Type B pancreatic cell (in vitro differentiated cells): ENCODE measurements at places on chromosomes 16 and 17. TPM values are rescaled to one million over a fixed set of nuclear protein-coding genes. Genes with fewer than 3 reads are reported as not detected.

The SRR gene
- total RNA-seq, result 10.8 and 14.4 TPM in 2 replicates

- DNase-seq, result no peak
Measured at GRCh38 chr17:78438694-78439325, 60.4 kb downstream of the PGS1 start.

DNA sequence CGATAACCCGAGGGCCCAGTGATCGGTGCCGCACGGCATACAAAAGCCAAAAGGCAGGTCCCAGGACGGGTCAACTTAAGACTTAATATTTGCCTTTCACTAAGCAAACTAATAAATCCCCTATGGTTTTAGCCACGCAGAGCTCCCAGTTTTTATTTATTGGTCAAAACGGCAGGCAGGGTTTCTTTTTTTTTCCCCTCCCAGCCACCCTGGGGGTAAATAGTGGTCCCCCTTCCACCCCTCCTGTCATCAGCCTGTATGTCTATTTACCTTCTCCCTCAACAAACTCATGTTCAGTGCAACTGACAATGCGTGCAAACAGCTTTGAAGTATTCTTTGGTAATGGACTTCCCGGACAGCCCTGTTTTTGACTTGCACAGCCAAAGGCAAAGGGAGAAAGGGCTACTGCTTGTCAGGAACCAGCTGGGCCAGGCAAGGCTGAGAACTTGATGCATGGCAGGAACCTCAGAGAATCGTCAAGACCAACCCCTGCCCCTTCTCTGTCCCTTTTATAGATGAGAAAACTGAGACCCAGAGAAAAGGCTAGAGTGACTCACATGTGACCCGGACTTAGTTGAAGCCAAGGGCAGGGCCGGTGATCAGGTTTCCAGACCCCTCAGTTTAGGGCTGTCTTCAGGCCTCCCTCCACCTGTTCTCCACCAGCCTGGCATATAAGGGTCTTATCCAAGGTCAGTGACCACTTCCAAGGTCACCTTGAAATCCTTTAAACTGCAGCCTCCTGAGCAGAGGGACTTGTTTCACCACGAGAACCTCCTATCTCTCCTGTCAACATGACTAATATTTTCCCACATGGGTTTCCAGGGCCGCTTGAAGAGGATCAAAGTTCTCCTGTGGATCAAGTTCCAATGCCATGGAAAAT lies 279.0 kb downstream of the SOX9 start:
- DNase-seq, result no peak

The EFCAB5 gene
- 0.29 and 0.43 TPM in 2 replicates for total RNA-seq

The BRICD5 gene
- total RNA-seq, result 8.7 and 16.6 TPM in 2 replicates

DNA sequence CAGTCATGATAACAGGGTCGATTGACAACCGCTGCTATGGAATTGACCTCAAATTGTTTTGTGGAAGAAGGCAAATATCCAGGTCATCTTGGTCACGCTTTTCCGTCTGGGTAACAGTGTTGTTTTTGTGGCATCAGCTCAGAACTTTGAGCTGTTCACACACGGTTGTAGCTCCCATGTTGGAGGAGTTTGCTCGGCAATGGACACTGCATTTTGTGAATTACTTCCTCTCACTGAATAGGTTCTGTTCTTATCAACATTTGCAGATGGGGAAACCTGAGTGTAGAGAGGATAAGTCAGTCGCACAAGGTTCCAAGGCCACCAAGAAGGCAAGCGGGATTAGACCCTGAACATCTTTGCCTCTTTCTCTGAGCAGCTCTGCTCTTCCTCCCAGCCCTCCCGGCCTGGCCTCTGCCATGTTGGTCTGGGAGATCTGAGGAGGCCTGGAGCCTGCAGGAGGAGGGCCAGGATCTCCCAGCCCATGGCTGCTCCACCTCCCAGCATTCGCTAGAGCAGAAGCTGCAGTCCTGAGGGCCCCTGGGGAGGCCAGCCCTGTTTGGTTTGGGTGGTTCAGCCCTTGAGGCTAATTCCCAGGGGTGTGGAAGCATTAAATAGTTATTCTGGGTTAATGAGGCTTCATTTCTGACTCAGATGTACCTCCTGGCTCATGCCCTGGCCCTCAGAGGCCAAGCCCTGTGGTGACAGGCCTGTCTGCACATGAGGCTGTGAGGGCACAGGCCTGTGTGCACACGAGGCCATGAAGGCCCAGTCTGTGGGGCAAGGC lies 154.1 kb upstream of the PLCG2 start:
- DNase-seq, result no peak

The DPEP3 gene
- total RNA-seq, result not detected in 2 replicates

- DNase-seq, result no peak
Measured at GRCh38 chr16:81530296-81530721, 85.7 kb downstream of the CMIP start.

The TNFRSF17 gene
- total RNA-seq, result not detected in 2 replicates

The PRM3 gene
- total RNA-seq, result not detected in 2 replicates

GRCh38 chr16:12627394-12627793 lies 176.3 kb downstream of the CPPED1 start:
- DNase-seq, result no peak

DNA sequence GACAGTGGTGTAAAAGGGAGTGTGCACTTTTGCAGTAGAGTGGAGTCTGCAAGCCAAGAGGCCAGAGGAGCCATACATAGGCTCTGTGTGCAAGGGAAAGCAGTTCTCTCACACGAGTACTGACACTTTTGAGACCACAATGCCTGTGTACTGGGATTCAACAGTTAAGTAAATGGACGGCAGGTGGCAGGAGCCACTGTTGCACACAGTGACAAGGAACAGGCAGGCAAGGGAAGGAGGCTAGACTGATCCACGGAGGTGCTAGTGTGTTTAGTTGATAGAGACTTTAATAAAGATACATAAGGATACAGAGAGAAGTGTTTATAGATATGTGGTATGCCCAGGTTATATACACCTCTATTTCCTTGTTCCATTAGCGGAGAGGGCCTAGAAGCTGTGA lies 67.0 kb downstream of the MPRIP start:
- no peak for DNase-seq

GRCh38 chr17:66747578-66748275 lies 87.2 kb upstream of the CACNG5 start:
- DNase-seq, result no peak

DNA sequence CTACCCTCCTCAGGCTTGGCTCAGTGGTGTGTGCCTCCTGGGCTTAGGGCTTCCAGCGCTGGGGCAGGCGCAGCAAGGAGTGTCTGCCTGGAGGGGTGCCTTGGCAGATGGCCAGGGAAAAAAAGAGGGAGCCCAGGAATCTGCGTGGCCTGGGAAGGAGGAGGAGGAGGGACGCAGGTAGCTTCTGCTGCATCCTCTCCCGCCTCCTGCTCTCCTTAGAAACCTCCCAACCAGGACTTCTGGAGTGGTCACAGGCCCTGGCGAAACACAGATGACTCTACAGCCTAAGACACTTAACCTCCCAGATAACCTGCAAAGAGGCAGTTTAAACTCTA lies 7.3 kb upstream of the BCAR1 start:
- no peak for DNase-seq

DNA sequence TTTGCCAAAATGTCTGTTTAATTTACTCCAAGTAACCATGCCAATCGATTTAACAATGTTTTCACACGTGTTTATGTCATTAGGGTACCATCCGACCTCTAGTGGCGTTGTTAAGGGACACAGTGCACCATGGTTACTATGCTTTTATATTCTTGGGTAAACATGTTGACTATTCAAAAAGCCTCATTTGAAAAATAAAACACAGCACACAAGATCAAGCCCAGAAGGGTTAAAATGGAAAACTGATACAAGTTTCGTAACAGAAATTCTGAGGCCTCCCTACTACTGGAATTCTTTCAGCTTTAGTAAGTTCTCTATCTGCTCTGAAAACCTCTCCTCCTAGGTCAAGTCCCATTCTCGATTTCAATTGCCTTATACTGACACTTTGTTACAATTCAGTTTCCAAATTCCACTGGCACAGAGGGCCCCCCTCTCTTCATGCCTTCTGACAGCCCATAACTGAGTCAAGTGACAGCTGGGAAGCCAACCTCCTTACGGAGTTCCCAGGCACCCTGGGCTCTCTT lies 2.1 kb downstream of the CFAP20 start:
- DNase-seq, result no peak

GRCh38 chr16:26050472-26050871 lies 358.7 kb downstream of the HS3ST4 start:
- DNase-seq, result no peak

The YBX2 gene
- total RNA-seq, result 4.5 and 7.0 TPM in 2 replicates

DNA sequence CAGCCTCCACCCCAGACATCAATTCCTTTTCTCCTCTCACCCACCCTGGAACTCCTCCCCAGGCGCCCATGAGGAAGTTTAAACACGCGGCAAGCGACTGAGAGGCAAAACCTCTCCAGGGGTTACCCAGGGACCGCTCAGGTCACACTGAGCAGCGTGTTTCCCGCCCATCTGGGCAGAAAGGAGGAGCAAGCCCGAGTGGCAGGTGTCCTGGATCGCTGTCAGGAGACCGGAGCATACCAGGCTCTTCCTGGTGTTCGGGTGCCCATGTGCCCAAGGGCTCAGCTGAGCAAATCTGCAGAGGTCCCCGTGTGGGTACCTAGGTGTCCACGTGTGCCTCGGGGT lies 491 bp downstream of the SLC25A19 start:
- DNase-seq, result no peak

DNA sequence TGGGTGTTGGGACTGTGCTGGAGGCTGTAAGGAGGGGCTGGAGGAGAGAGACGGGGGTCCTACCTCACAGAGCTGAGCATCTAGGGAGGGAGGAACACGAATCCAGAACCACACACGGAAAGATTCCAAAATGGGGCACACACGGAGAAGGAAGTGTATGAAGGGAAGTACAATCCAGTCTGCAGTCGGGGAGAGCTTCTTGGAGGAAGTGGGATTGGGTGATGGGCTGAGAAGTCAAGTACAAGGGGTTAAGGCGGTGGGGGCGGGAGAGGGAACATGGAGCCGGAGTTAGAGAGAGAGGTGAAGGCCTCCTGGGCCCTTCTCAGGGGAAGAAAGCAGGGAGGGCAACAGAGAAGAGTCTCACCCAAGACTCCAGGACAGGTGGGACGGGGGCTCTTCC lies 107.5 kb upstream of the CREBBP start:
- DNase-seq, result no peak

- no peak for DNase-seq
Measured at GRCh38 chr17:77828749-77829539, 129.6 kb upstream of the TNRC6C start.

GRCh38 chr17:29133121-29133713 lies 47.0 kb downstream of the MYO18A start:
- no peak for DNase-seq

DNA sequence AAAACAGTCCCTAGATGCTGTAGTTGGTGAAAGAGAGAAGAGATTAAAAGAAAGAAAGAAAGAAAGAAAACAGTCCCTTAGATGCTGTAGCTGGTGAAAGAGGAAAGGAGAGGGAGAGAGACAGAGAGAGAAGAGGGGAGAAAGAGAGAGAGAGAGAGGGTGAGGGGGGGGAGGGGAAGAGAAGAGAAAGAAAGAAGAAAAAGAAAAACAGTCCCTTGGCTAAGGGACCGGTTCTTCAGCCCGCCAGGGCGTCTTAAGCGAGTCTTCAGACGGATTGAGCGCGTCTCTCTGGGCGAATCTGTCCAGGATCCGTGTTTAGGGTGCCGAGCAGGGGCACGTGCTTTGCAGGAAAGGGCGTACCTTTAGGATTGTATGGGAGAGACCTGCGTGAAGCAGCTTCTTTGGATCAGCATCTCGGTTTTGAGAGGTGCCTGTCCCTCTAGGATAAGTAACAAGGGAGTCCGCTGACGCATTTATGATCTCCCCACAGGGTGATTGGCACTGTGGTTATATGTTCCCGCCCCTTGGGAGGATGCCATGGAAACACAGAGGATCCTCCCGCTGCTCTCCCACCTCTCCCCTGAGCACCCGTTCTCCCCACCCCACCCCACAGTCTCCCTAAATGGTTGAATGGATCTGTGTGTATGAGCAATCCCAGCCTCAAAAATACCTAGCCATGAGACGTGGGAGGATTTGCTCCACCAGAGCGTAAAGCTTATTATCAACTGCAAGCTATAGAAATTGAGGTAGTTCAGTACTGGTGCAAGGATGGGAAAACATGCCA lies 16.7 kb downstream of the GNGT2 start:
- no peak for DNase-seq

The WFIKKN1 gene
- total RNA-seq, result 0.71 and 9.0 TPM in 2 replicates

GRCh38 chr17:35486920-35487732 lies 38.6 kb upstream of the SLFN13 start:
- no peak for DNase-seq

The FAM83G gene
- total RNA-seq, result 8.3 and 18.5 TPM in 2 replicates

The HOXB5 gene
- 10.1 and 20.8 TPM in 2 replicates for total RNA-seq

The PGAP3 gene
- total RNA-seq, result 23.5 and 31.5 TPM in 2 replicates
